ENCODE measurements at places on chromosomes 2 and 18.

DNA sequence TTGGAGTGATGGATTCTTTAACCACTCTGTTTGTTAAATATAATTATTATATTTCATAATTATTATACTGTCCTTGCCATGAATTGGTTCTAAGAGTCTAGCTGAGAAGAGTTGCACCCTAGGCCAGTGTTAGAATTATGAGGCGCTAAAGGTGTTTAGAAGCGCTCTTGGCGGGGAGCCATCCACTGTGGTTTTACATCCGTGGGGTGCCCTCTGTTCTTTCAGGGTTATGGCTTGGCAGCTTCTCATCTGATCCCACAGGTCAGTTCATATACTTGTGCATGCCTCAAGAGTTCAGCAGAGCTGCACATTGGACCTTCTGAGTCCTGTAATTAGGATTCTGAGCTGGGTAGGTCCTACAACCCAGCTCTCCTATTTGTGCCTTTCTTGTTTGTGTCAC is 9.1 kb downstream of the ASAP2 start:
- no peak for DNase-seq

DNA sequence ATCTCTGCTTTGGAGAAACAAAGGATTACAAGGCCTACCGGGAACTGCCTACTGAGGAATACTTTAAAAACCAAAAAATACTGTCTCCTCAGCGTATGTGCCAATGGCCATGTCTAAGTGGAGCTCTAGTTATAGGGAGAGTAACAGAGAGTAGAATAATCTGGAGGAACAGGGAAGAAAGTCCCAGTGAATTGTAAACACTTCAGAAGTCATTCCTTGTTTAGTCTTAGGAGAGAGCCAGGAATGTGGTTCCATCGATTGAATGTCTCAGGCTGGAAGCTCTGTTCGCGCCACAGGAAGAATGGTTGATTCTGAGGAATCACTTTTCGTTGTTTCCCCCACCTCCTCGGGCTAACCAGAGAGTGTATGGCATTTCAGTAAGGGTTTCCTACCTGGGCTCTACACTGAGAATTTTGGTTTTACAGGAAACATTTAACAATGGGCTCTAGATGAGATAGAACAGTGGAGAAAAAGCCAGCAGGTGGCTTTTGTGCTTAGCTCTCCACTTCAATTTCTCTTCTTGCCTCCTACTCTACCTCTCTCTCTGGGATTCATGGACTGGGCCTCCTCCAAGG is 88.7 kb downstream of the ACVR1 start:
- no peak for DNase-seq

DNA sequence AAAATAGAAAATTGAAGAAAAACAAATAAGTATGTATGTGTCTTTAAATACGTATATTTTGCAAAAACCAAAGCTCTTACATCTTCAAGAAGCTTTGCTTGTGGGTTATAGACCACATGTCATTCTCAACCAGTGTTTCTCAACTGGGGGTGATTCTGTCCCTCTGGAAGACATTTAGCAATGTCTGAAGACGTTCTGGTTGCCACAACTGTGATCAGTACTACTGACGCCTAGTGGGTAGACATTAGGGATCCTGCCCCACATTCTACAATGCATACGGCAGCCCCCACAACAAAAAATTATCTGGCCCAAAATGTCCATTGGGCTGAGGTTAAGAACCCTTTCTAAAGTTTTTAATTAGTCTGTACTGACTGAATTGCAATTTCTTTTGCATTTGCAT is 48.4 kb downstream of the UNC50 start:
- DNase-seq, result peak; percentile 70

- no peak for DNase-seq
Measured at GRCh38 chr2:10297959-10298531, 4.7 kb upstream of the HPCAL1 start.

DNA sequence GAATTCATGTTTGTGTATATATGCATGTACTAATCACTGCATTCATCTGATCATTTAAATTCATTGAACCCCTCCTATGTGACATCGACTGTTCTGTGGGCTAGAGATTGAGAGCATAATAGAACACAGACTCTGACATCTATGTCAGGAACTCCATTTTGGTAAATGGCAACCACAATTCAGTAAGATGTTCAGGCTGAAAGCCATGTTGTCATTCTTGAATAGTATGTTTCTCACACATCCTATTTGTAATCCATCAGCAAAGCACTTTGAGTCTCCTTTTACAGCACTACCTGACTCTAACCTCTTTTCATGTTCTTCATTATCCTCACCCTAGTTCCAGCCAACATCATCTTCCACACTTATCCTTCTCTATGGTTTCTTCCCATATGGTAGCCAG is 413.8 kb upstream of the MEX3C start:
- no peak for DNase-seq

DNA sequence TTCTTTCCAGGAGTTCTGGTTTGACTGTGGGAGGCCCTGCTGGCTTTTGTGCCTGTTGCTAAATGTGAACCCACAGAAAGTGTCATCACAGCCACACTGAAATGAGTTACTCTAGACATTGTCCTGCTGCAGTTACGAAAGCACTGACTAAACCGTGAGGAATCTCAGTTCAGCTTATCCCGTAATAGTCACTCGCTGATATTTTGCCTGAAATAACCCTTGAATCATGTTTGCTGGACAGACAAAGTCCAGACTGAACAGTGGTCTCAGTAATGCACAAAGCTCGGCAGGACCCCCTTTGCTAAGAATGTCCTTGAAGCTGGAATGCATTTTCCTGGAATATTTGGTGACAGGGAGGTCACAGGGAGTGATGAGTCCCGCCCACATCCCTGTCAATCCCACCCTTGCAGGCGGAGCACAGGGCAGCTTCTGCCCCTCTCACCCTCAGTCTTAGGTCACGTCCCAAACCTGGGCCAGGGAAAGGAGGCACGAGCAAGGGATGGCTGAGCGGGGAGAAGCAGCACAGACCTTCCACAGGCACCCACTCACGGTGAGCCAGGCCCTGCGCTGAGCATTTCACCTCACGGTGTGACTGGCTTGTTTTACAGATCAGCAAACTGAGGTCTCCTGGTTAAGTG is 53.4 kb downstream of the ADI1 start:
- no peak for DNase-seq

DNA sequence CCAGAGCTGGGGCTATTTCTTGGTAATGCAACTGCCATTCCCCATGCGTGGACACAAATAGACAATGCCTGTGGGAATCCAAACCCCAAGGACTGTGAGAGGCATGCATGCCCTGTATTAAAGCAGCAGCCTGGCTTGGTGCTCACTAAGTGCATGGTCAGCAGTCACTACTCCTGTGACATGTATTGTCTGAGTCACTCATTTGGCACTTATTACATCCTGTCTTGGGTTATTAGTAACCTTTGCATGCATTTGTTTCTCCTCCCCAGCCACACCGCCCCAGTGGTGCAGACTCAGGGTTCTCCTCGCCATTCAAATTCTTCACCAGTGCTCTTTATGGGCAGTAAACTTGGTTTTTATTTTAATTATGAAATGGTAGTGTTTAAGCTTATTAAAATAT is 30.2 kb downstream of the PRKCE start:
- DNase-seq, result no peak

DNA sequence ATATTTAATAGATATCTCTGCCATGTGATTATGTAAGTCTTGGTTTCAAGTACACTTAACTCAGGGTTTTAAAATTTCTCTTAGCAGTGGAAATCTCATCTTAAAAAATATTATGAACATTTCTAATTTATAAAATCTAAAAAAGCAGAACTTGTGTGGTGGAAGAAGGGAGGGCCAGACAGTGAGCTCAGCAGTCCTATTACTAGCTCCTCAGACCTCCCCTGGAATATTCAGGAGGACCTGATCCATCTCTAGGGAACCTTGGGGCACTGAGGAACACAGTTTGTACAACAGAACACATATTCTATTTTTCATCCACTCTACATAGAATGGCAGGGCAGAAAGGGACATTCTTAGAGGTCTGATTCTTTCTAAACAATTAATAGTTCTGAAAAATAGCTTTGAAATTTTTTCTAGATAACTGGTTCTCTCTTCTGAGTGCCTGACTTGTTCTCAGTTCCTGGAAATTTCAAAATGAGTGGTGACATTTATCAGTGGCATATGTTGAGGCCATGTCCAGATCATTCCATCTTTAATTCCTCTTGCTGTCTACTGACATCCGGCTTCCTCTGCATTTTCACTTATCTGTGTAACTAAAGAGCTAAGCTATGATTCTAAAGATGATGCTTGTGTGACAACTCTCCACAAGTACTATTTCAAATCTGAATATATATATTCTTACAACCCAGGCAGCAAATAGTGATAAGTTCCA is 8.2 kb upstream of the MAP4K4 start:
- DNase-seq, result no peak

GRCh38 chr2:135783439-135783838 is 41.8 kb downstream of the UBXN4 start:
- no peak for DNase-seq

DNA sequence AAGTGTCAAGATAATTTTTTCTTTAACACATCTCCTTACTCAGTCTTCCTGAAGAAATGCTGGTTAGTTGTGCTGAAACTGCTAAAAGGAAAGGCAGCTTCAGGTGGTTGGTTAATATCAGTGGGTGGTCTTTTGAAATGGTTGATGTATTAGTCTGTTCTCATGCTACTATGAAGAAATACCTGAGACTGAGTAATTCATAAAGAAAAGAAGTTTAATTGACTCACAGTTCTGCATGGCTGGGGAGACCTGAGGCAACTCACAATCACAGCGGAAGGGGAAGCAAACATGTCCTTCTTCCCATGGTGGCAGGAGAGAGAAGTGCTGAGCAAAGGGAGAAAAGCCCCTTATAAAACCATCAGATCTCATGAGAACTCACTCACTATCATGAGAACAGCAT is 125.9 kb upstream of the CYRIA start:
- no peak for DNase-seq

DNA sequence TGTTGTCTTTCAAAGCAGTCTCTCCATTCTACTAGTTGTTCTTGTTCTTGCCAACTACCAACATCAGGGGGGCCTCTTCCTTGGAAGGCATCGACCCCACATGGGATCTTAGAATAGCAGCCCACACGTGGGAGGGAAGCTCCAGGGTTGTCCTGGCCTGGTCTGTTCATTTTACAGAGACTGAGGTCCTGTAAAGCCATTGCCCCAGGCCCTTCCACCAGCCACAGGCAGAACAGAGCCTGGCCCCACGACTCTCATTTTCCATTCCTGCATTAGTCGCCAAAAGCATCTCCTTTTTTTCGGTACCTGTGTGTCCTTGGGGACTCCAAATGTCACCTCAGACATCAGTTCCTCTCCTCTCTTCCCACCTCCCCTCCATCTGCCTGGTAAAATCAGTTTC is 28.0 kb downstream of the CNGA3 start:
- no peak for DNase-seq

All from stimulated activated naive CD4-positive, alpha-beta T cell (primary cell).